ENCODE measurements at places on chromosomes 4 and X. TPM values are rescaled to one million over a fixed set of nuclear protein-coding genes. Genes with fewer than 3 reads are reported as not detected.

Gene DDX53
- total RNA-seq: not detected

Gene DCAF8L2
- not detected for total RNA-seq

Gene HNRNPDL
- total RNA-seq: 198 TPM

Gene RRH
- 0.34 TPM for total RNA-seq

Gene PPP4R3C
- not detected for total RNA-seq

Gene MND1
- total RNA-seq: 13.1 TPM

Gene ELOVL6
- total RNA-seq: 26.1 TPM

Gene H2BW2
- total RNA-seq: not detected

Gene HHIP
- total RNA-seq: 1.6 TPM

Gene SEC24D
- 27.3 TPM for total RNA-seq

Gene ERAS
- total RNA-seq: 0.47 TPM

Gene SRD5A3
- 35.9 TPM for total RNA-seq

Gene FAM9B
- total RNA-seq: 0.69 TPM

Gene MCTS1
- total RNA-seq: 64.7 TPM

Gene SHROOM2
- 14.1 TPM for total RNA-seq

Gene BEX3
- total RNA-seq: 114 TPM

Gene INPP4B
- total RNA-seq: 86.9 TPM

Gene SMIM31
- 1.9 TPM for total RNA-seq

Gene AFP
- total RNA-seq: 0.24 TPM

Gene NHS
- total RNA-seq: 19.5 TPM

Gene CSAG3
- not detected for total RNA-seq

Gene LUZP4
- not detected for total RNA-seq

Gene TMPRSS11F
- total RNA-seq: not detected

Gene PAGE2B
- total RNA-seq: not detected

Gene CT47B1
- not detected for total RNA-seq

Gene ZDHHC15
- not detected for total RNA-seq

Gene MAGED4B
- 8.7 TPM for total RNA-seq

Gene ARHGAP10
- total RNA-seq: 6.1 TPM

Gene RAI2
- 0.33 TPM for total RNA-seq

Gene DOCK11
- 1.4 TPM for total RNA-seq

Gene LRCH2
- not detected for total RNA-seq

Gene UGT2A1
- not detected for total RNA-seq

Gene BMX
- not detected for total RNA-seq

Gene SULT1B1
- total RNA-seq: 0.27 TPM

Gene GABRG1
- not detected for total RNA-seq

Gene WWC2
- total RNA-seq: 38.7 TPM

Gene RASL11B
- 0.64 TPM for total RNA-seq

Gene CSAG2
- total RNA-seq: not detected

Gene IL2RG
- total RNA-seq: 0.57 TPM

Gene PDGFC
- total RNA-seq: 52.1 TPM

Gene RAB33A
- total RNA-seq: not detected

All from Calu3 (cell line).